ENCODE measurements at places on chromosomes 4 and X.

DNA sequence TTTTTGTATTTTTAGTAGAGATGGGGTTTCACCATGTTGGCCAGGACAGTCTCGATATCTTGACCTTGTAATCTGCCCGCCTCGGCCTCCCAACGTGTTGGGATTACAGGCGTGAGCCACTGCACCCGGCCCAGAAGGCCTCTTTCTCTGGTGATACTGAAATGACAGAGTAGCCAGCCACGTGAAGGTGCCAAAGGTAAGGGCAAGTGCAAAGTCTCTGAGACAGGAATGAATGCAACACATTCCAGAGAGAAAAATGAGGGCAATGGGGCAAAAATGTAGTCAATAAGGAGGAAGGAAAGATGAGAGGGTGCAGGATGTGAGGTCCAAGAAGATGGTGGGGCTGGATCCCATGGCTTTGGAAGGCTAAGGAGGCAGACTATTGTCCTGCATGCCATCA lies 176.0 kb downstream of the NR3C2 start:
- no peak overlapping the region for H3K4me3 ChIP-seq
- no peak overlapping the region for H3K27ac ChIP-seq
- H3K36me3 ChIP-seq, result peaks cover 20% of the 10 kb centered on the region
- no peak for DNase-seq
- no peaks in the 10 kb centered on the region for H3K27me3 ChIP-seq

GRCh38 chr4:122701965-122702364 lies 30.5 kb upstream of the BBS12 start:
- no peaks in the 10 kb centered on the region for H3K4me1 ChIP-seq
- no peak for DNase-seq
- H3K27me3 ChIP-seq, result peaks cover 19% of the 10 kb centered on the region
- H3K4me3 ChIP-seq, result no peak overlapping the region
- H3K27ac ChIP-seq, result no peak overlapping the region
- H3K36me3 ChIP-seq, result no peaks in the 10 kb centered on the region

GRCh38 chrX:44951572-44952067 lies 78.6 kb downstream of the KDM6A start:
- peak overlapping the region; percentile 3 for H3K4me3 ChIP-seq
- DNase-seq, result no peak
- H3K4me1 ChIP-seq, result peaks cover 69% of the 10 kb centered on the region

- H3K4me1 ChIP-seq, result no peaks in the 10 kb centered on the region
- DNase-seq, result no peak
- no peak overlapping the region for H3K27ac ChIP-seq
- no peak overlapping the region for H3K4me3 ChIP-seq
- peaks cover 24% of the 10 kb centered on the region for H3K27me3 ChIP-seq
These were observed 90.7 kb downstream of the CORIN start for GRCh38 chr4:47747211-47747610.

All from naive thymus-derived CD8-positive, alpha-beta T cell (primary cell).